D341Med (cell line): ENCODE measurements at places on chromosomes 12 and 14.

DNA sequence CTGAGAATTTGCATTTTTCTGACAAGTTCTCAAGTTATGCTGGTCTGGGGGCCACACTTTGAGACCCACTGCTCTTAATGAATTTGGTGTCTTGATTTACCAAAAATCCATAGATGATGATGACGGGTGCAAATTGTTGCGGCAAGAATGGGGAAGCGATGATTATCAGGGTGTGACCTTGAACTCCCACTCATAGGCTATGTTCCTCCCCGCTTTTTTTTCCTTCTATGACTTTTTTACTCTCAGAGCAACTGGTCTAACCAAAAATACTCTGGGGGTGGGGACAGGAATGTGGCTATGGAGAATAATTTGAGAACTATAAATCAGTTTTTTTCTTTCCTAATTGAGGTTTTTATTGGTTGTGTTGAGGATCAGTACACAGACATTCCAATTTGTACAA, 83.6 kb downstream of the PPFIBP1 start:
- no peak for DNase-seq

GRCh38 chr14:104294983-104295680, 156.7 kb downstream of the KIF26A start:
- DNase-seq: no peak

- no peak for DNase-seq
Measured at GRCh38 chr14:47846008-47846407, 170.6 kb upstream of the MDGA2 start.

DNA sequence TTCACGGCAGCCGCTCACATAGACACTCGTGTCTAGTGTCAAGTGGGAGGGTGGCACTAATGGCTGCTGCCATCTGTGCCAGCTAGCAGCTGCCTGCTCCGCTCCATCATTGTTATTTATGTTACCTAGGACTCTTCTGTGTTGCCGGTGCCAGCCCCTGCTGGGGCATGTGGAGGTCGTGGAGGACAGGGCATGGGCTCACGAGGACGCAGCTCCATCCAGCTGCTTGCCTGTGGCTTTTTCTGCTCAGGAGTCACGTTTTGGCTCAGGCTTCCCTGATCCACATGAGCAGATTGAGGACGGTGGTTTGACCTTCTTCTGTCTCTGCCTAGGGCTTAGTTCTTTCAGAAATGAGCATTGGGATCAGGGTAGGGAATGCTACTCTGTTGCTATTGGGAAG, 31.2 kb downstream of the TPCN1 start:
- no peak for DNase-seq

GRCh38 chr14:37436519-37436918, 158.5 kb downstream of the FOXA1 start:
- no peak for DNase-seq

DNA sequence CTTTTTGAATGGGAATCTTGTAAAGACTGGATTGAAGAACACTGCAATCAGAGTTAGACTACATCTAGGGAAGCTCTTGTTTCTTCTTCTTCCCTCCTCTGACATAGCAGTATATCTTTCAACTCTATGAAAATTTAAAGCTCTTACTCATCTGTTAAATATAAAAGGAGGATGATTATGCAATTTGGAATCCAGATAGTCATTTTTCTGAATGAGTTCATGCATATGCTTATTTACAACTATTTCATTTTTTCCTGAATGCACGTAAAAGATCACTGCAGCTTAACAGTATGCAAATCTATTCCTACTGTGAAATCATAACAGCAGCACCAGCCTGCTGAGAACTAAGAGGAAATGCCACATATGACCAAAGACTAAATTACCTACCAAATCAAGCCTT, 133.5 kb upstream of the TMCC3 start:
- DNase-seq: no peak

DNA sequence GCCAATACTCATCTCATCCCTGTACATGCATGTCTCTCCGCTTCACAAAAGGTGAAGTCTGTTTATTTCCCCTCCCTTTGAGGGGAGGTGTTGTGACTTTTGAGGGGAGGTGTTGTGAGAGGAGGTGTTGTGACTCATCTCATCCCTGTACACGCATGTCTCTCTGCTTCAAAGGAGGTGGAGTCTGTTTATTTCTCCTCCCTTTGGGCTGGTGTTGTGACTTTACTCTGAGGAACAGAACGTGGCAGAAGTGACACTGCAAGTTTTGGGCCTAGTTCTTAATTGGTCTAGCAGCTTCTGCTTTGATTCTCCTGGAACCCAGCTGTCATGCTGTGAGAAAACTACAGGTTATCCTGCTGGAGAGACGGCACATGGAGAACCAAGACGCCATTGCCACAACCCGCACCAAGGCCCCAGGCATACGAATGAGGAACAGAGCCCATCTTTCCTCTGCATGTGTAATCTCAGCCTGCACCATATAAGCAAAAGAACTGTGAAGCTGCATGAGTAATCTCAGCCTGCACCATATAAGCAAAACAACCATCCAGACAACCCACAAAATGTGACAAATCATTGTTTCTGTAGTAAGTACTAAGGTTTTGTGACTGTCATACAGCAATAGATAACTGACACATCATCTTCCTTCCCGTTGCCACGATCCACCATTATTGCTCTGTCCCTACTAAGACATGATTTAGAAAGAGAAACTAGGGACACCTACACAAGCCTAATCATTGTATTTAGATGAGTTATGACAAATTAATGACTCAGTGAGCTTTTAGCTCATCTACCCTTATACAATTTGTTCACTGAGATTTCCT, 30.0 kb downstream of the GALNT4 start:
- DNase-seq: no peak

GRCh38 chr12:31477687-31478086, 113.2 kb downstream of the DENND5B start:
- DNase-seq: peak; percentile 37

- no peak for DNase-seq
Measured at GRCh38 chr12:100268835-100269564, 2.0 kb downstream of the SCYL2 start.

DNA sequence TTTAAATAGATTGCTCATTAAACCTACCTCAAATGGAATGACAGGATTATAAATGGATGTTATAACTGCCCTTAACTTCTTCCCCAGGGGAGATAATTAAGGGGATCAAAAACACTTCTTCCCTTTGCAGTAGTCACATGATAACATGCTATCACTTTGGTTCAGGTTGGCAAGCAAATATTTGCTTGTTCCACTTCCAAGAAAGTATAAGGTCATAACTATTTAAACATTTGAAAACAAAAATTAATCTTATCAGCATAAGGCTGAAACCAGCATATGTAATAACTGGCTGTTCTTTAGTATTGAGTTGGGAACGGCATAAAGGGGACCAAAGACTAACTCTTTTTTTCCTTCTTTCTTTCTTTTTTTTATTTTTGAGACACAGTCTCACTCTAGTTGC, 2.4 kb upstream of the LYZ start:
- no peak for DNase-seq

DNA sequence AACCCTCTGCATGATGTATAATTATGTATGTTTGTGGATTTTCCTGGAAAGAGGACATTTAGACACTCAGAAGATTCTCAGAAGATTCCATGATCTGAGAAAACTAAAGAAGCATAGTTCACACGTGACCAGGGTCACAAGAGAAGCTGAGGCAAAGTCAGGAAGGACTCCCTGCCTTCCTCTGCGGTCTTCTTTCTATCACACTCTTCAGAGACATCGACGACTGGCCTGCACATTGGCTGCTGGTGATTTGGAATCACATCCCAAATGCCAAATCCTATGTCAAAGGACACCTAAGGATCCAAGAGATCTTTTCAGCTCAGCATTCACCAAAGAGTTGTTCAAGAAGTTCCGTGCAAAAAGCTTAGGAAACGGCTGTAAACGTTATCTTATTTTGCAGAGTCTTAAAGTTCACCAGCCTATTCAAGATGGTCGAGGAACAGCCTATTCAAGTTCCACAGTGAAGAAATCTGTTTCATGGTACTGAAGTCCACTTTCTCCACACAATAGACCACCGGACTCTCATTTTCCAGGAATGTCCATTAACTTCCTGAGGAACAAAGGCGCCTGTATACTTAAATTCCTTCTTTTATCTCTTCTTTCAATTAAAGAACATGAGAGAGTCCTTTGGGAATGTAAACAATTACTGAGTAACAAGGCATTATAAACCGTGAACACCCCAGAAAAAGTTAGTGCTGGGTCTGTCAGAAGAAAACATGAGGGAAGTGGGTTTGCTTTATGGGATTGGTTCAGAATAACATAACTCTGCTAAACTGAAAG, 42.1 kb downstream of the IGF1 start:
- no peak for DNase-seq

GRCh38 chr12:78792052-78792698, 72.4 kb upstream of the SYT1 start:
- DNase-seq: no peak

GRCh38 chr14:68741839-68742470, 50.9 kb downstream of the ZFP36L1 start:
- no peak for DNase-seq

DNA sequence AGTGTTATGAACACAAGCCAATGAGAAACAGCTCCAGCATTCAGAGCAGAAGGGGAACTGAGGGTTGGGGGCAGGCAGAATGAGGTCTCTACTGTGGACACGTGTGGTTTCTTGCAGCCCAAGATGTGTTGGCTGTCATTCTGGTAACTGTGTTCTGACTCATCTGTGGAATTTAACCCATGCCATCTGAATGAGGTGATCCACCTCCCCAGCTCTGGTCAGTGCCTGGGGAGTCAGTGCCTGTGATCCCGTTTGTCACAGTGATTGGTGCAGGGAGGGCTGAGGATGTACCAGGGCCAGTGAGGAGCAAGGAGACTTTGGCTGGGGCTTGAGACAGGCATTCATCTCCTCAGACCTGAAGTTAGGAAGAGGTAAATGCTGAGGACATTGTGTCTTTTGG, 216.8 kb downstream of the MSRB3 start:
- DNase-seq: no peak

- DNase-seq: no peak
Measured at GRCh38 chr12:132027636-132028035, 77.9 kb downstream of the EP400 start.

DNA sequence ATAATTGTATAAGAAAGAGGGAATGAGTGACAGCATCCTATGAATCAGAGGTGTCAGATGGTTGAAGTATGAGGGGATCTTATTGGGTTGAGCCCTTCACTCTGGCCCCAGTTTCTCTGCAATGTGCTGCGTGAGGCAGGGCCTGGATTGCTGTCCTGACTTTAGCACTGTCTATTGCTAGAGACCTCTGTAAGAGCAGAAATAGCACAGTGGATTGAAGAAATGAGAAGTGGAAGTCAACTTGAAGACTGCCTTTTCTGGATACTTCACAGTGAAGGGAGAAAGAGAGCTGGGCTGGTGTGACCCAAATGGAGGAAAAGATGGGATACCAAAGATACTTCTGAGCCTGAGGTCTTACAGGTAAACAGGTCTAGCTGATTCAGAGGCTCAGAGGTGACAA, 5.8 kb downstream of the ASCL4 start:
- no peak for DNase-seq

DNA sequence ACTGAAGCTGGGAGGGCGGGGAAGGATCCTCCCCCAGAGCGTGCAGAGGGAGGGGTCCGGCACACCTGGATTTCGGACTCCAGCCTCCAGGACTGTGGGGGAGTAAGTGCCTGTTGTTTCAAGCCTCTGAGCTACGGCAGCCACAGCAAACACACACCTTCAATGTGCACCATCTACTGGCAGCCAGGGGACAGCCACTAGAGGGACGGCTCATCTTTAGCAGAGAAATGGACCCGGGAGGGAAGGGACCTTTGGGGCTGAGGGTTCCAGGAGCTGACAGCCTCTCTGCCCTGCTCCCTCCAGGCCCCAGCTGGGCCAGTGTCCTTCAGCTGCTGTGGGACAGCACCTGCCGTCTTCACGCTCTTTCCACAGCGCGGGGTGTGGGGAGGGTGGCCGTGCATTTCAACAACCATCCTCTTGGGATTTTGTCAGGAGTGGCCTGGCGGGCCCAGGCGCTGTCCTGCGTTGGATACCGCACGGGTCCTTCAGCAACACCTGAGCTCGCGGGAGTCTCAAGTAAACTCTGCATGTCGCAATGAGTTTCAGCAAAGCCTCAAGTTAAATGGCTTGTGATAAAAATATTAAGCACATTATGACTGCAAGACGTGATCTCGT, 209.2 kb upstream of the C14orf180 start:
- DNase-seq: peak; percentile 76

DNA sequence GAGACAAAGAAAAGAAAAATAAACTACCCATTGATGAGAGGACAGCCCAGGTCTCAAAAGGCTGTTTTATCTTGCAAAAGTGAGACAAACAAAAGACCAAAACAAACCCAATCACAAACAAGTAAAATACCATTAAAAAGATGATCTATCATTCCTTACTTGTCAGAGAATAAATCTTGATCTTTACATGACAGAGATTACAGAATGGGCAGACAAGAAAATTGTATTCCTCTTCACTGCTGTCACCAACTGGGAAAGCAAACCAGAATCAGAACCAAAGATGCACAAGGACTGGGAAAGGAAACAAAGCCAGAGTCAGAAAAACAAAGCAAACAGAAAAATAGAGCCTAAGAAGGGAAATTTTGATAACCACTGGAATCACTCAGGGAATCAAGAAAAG, 444.0 kb upstream of the PDE3A start:
- no peak for DNase-seq

DNA sequence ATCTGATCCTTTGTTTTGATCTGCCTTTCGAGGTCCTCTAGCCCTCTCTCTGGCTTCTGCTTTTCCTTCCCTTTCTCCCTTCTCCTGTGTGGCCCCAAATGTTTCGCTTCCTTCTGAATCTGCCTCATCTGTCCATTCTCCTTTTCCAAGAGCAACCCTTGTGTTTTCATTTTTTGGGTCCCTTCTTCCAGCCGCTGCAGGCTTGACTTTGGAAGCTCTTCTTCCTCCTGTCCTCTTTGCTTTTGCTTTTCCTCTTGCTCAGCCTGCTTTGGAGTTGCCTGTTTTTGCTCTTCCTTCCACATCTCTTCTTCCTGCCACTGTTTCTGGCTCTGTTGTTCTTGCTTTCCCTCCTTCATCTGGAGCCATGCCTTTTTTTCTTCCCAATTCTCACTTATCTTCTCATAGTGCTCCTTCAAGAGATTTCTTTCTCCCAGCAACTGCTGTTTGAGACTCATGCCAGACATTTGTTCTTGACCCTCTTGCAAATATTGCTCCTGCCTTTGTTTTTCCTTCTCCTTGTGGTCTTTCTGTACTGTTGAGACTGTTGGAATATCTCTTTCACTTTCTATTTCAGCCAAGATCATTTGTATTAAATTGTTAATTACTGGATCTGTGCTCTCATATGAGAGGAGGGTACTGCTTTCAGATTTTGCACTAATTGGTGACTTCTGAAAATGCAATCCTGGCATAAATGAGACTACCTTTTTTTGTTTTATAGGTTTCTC, 42.4 kb downstream of the FAM186A start:
- DNase-seq: no peak
